ENCODE measurements at places on chromosomes 5 and 9.

GRCh38 chr5:143922718-143923117 lies 110.8 kb downstream of the HMHB1 start:
- DNase-seq, result no peak

- no peak for DNase-seq
These were observed 1.9 kb upstream of the TMEM171 start for GRCh38 chr5:73118391-73118973.

DNA sequence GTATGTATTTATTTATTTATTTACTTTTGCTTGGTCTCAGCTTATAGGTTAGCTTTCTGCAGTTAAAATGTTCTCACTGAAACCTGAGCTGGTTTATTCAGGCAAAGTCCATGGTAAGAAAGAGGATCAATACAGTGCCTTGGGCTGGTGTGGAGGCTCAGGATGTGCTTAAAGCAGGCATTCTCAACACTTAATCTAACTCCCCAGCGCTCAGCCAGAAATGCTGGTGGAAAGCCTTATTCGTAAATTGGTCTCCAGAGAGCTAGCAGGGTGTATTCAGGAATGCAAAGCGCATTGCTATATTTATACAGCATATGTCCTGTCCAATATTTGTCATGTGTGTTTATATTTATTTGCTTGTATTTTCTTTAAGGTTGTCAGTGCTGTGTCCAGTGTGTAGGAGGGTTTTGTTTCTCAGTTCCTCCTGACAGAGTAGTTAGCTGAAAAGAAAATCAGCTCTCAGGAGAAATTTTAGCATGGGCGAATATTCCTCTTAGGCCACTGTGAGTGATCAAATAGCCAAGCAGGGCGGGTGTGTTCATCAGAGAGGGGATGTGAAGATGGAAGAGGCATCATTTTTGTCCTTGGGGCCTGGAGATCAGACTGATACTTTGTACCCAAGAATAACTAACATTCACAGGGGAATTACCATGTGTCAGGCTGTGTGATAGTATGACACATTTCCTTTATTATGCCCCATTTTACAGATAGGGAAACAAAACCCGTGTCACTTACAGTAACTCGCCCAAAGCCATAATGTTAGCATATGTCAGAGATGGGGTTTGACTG lies 65.8 kb downstream of the DOCK2 start:
- no peak for DNase-seq

DNA sequence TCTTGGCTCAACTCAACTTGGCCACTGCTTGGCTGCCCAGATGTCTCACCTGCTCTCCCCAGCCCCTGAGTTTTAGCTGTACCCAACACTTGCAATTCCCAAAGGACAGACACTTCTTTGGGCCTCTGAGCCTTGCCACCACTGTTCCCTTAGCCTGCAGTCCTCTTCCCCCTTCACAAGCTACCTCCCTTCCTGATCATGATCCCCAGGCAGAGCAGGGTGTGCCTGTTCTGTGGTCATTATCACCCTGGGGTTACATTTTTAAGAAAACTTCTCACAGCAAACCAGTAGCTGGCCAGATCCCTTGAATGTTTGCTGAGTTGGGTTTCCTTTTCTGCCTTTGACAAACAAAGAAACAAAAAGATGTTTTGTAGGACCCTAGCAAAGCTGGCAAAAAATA lies 87.5 kb upstream of the PRRC1 start:
- DNase-seq, result no peak

DNA sequence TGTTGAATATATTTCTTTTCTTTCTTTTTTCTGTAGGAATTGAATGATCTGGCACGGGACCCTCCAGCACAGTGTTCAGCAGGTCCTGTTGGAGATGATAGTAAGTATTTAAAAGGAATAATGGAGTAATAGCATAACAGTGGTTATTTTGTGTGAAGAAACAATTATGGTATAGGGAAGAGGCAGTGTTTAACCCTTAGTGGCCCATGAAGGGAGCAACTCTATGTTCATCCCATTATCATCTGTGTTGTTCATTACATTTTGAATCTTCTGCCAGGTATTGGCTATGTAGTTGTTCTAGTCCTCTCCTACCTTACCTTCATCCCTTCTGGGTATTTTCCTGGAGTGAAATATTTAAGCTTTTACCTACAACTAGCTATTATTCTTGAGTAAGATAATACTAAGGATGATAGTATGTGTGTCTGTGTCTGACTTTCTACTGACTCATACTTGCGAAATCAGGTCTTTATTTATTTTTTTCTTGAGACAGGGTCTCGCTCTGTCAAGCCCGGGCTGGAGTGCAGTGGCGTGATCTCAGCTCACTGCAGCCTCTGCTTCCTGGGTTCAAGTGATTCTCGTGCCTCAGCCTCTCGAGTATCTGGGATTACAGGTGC lies 39.3 kb downstream of the UBE2D2 start:
- no peak for DNase-seq

DNA sequence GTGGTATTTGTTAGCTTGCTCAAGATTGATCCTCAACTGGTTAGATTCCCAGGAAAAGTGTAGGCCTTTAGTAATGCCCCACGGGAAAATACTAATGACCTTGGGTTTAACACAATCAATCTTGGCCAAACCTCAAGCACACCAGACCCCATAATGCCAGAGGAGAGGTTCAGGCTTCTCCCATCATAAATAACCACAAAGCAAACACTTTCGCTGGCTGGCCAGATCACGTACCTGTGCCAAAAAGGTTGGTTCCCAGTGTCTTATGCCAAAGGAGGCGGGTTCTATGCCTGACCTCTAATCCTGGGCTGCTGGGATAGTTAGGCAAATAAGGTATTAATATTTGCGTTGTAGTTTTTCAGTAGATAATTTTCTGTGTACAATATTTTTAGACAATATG lies 379.2 kb upstream of the CDH18 start:
- peak; percentile 90 for DNase-seq
